Activated CD4-positive, alpha-beta T cell treated with anti-CD3 and anti-CD28 coated beads, Interleukin-2, Interleukin-6, amounts not matched to agents 100 ng/mL and 50 ng/mL, durations not matched to agents 16 hours and 8 hours (primary cell): ENCODE measurements at places on chromosomes 16 and 17.

- no peak for DNase-seq
Measured at GRCh38 chr16:2848933-2849725, 8.8 kb downstream of the PRSS22 start.

- no peak for DNase-seq
Measured at GRCh38 chr17:4735876-4736651, 3.6 kb upstream of the ZMYND15 start.

- peak; percentile 11 for DNase-seq
Measured at GRCh38 chr17:2892305-2892971, 96.2 kb downstream of the RAP1GAP2 start.

GRCh38 chr17:6786618-6787017 is 10.6 kb downstream of the FBXO39 start:
- no peak for DNase-seq

DNA sequence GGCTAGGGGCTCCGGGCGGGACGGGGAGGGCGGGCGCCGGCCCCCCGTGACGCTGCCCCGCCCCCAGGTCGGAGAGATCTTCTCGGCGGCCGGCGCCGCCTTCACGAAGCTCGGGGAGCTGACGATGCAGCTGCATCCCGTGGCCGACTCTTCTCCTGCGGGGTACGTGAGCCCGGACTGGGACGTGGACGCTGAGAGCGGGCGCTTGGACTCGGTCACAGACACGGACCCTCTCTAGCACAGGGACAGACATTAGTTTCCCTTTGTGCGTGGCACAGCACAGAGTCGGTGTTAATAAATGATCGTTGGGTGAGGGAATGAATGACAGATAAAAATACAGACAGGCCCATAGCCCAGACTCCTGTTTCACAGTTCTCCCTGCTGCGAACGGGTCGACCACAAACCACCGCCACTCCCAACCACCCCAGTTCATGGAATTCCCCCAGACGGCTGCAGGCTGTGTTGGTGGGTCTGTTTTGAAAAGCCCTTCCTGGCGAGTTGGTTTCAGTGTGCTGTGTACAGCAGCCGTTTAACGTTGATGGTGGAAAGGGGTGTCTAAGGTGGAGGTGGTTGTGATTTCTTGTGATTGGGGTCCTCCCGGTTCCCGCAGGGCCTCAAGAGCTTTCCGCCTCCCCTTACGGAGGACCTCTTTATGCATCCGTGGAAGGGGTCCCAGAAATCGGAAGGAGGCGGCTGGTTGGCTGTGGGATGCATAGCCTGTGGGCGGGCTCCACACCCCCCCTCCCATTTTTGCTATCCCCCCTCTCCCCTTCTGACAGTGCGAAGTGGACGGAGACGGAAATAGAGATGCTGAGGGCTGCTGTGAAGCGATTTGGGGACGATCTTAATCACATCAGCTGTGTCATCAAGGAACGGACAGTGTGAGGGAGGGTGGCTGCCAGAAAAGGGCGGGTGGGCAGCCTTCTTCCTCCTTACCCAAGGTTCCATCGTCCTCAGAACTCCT is 2.9 kb downstream of the RNASEK start:
- DNase-seq: peak; percentile 89

GRCh38 chr16:29126616-29127015 is 141.8 kb downstream of the LAT start:
- no peak for DNase-seq

DNA sequence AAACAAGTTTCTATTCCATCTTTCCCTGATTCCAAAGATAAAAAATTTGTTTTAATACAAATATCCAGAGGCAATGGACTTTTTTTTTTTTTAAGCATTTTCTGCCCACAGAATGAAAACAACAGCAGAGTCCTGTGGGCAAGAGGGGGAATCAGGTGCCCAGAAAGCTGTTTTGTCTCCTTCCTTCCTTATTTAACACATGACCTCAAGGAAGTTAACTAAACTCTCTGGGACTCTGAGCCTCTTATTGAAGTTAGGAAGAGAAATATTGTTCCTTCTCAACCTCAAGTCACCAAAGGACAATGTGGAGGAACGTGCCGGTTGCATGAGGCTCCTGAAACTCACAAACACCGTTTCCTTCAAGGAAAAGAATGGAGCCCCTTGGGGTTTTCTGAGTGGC is 34.9 kb downstream of the LITAF start:
- no peak for DNase-seq

DNA sequence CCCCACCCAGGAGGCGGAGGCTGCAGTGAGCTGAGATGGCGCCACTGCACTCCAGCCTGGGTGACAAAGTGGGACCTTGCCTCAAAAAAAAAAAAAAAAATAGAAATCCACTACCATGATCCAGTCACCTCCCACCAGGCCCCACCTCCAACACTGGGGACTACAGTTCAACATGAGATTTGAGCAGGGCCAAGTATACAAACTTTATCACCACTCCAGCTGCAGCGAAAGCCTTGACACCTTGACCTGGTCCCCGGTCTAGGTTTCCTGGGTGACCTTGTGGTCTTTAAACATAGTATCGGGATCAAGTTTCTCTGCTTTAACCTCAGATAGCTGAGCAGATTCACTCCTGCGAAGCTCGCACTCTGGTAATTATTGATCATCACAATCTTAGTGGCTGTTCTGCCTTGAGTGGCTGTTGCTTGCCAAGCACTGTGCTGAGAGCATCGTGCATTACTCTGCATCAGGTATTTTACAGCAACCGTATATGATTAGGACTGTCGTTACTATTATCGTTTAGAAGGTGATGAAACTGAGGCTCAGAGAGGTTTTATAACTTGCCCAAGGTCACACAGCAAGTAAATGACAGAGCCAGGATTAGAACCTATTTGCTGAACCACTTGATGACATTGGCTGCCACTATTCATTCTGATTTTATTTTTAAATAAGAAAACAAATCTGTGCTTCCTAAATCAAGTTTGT is 50.3 kb upstream of the MEAK7 start:
- DNase-seq: no peak

GRCh38 chr16:75108792-75109731 is 7.5 kb downstream of the LDHD start:
- peak; percentile 87 for DNase-seq
